Posterior cingulate gyrus (tissue), 11 donors: ENCODE measurements at places on chromosomes 1 and 21.

DNA sequence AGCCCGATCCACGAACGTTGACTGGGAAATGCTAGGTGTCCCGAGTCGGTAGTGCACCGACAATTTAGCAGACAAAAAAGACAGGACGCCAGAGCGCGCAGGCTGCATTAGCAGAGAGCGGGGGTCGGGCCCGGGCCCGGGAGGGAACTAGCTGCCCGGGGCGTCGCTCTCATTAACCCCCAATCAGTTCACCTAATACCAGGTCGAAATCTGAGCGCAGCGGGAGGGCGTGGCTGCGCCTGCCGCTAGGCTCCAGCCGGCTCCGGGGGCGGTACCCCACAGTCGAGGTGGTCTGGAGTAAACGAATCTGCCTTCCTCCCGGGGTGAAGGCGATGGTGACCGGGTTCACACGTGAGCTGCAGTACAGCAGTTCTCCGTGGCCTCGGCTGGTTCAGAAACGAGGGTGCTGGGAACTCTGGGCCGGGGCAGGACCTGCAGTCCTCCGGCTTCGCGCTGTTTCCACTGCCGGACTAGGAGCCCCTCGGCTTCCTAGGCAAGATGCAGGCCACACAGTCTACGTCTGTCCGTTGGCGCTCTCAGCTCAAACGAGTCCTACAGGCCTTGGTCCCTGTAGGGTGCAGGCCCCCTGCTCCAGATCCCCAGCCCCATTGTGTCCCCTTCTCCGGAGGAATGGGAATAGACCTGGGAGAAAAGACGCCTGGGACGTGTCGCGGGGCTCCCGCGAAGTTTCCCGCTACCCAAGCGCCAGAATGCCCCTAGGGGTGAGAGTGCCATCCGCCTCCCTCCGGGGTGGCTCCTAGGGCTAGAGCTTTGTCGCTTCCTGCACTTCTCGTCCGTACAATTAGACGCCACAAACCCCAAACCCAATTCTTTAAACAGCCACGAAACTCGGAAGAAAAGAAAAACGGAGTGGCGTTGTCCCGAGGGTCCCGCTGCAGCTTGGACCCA, 2.0 kb downstream of the GFI1 start:
- no peak for DNase-seq

- peak; percentile 47 for DNase-seq
Observed at GRCh38 chr1:3586986-3587759, 24.1 kb downstream of the MEGF6 start.

GRCh38 chr1:94727846-94728715, 92.1 kb upstream of the SLC44A3 start:
- no peak for DNase-seq

GRCh38 chr21:17270229-17270628, 242.6 kb upstream of the CXADR start:
- DNase-seq = peak; percentile 68

GRCh38 chr1:45846931-45847330, 43.5 kb downstream of the MAST2 start:
- no peak for DNase-seq

GRCh38 chr21:25862596-25862995, 127.8 kb downstream of the GABPA start:
- no peak for DNase-seq

- DNase-seq = no peak
Observed at GRCh38 chr1:27872802-27873551, 633 bp downstream of the THEMIS2 start.

- DNase-seq = no peak
Observed at GRCh38 chr1:11198851-11199594, 9.9 kb downstream of the ANGPTL7 start.

- DNase-seq = no peak
Observed at GRCh38 chr1:202274611-202275010, 67.1 kb downstream of the UBE2T start.

GRCh38 chr1:111507411-111508201, 4.2 kb upstream of the ADORA3 start:
- no peak for DNase-seq

DNA sequence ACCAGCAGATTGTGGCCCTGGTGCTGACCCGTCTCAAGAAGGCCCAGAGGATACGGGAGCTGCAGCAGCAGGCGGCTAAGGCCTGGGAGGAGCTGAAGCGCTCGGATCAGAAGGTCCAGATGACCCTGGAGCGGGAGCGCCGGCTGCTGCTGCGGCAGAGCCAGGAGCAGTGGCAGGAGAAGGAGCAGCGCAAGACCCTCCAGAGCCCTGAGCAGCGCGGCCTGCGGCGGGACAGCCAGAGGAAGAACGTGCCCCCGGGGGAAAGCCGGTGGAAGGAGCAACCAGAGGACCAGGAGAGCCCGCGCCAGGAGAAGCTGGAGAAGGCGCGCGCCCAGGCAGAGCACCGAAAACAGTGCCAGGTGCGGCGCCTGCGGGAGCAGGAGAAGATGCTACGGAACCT, 1.0 kb downstream of the CCDC185 start:
- no peak for DNase-seq

DNA sequence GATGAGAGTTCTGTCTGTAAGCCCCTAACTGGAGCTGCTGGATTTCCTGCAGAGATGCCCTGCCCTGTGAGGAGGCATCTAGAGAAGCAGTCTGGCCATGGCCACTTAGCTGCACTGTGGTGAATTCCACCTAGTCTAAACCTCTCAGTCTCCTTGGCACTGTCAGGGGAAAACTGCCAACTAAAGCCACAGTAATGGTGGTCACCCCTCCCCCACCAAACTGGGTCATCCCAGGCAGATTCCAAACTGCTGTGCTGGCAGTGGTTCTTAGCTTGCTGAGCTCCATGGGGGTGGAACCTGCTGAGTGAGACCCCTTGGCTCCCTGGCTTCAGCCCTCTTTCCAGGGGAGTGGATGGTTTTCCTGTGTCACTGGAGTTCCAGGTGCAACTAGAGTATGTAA, 740.6 kb downstream of the RWDD3 start:
- DNase-seq = no peak

DNA sequence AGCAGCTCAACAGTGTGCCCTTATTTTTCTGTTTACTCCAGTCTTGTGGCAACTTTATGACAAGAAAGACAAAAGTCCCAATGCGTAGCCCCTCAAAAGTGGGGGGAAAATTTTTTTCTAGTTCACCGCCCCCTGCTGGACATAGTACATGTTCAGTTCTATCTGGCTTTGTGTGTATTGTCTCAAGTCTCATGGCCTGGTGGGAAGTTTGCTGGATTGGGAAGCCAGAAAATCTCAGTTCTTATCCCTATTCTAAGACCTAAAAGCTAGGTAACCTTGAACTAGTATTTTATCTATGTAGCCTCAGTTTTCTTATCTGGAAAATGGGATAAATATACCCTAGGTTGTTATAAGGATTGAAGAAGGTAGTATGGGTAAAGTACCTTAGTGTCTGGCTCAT, 55.8 kb upstream of the LDLRAP1 start:
- no peak for DNase-seq

DNA sequence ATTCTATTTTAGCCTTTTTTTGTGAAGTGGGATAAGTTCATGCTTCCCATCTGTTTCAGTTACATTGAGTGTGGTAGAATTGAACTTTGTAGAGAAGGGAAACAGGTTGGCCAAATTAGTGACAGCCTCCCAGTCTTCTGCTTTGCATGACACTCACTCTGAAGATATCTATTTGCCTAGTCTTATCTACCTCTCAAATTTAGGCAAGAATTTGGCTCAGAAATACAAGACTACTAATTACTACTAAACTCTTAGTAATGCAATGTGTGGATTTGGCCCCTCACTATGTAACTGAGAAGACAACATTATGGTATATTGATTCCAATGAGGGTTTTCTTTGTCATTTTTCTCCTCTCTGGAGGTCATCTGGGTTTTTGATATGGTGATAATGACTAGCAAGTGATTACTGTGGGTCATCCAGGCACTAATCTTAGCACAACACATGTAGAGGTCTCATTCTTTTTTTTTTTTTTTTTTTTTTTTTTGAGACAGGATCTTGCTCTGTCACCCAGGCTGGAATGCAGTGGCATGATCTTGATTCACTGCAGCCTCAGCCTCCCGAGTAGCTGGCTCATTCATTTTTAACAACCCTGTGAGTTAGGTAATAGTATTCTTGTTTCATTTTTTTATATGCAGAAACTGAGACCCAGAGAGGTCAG, 6.3 kb downstream of the FAM20B start:
- no peak for DNase-seq

DNA sequence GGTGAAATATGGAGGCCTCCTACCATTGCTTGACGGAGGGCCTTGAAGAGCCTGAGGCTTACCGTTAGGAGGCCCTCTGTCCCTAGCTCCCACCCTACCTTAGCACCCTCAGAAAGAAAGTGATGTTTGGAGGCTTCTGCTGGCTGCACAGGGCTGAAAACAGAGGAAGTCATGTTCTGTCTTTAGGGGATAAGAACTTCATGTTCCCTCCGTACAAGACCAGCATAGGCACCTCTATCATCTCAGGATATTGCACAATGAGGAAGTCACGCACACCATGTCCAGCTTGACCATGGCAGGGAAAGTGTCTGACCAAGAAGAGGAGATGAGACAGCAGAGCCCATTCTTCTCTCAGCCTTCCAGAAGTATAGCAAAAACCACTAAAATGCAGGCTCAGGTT, 13.8 kb downstream of the ADORA3 start:
- no peak for DNase-seq

GRCh38 chr1:30823969-30824735, 66.6 kb upstream of the LAPTM5 start:
- peak; percentile 96 for DNase-seq

- DNase-seq = no peak
Observed at GRCh38 chr1:2412773-2413494, 570 bp upstream of the PEX10 start.

DNA sequence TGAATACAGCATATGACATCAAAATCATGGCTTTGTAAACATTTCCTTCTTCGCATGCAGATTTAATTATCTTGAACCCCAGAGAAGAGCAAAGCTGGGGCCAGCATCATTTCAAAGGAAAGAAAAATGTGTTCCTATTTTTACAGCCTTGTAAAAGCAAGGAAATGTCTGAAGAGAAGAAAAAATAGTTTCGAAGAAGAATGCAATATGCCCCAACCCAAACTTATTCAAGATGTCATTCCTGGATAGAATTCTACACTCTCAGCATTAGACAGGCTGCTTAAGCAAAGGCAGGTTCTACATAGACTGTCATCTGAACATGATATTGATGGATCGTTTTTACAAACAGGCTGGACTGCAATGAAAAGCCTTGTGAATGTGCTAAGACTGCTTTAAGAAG, 900.8 kb downstream of the TTLL7 start:
- DNase-seq = no peak

GRCh38 chr21:25350056-25350455, 257.2 kb downstream of the MRPL39 start:
- no peak for DNase-seq

- no peak for DNase-seq
Observed at GRCh38 chr1:47664356-47664755, 226.5 kb downstream of the FOXD2 start.

GRCh38 chr1:234400773-234401172, 27.5 kb downstream of the COA6 start:
- DNase-seq = no peak

DNA sequence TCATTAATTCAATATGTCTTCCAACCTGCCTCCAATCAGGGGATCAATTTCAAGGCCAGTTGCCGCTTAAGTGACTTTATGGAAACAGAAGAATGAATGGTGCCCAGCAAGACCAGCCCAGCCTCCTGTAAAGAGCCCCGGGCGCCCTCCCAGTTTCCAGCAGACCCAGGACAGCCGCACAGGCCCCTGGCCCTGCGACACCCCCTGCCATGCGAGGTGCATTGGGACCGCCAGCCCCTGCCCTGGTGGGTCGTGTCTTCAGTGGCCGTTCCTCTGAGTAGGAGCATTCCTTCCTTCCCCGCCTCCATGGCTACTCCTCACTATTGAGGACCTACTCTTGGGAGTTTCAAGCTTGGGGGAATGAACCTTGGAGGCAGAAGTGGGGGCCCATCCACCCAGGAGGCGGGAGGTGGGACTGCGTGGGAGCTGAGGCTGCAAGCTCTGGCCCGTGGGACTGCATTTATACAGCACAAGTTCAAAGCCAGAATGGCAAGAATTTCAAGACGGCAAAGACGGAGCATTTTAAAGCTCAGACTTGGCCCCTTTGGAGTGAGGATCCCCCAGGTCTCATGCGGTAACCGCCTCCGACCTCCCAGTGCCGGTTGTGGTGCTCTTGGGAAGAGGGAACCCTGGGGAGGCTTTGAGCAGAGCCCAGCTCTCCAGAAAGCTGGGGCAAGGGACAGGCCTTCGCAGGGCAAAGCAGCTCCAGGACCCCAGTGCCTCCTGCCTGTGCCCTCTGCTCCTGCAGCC, 73.1 kb upstream of the ACTRT2 start:
- DNase-seq = no peak

DNA sequence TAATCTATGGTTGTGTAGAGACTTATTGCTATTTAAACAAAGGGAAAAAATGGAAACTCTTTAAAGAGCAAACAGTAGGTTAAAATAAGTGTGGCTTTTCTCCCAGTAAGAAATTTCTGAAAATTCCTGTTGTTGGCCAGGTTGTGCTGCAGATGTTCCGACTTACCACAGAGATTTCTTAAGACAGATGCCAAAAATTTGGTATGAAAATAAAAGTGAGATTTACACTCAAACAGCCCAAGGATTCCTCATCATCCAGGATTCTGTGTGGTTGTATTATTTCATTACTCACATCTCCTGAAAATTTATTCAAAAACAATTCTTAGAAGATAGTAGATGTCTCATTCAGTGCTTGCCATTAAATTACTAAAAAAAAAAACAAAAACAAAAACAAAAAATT, 296.7 kb upstream of the PTBP2 start:
- DNase-seq = no peak

DNA sequence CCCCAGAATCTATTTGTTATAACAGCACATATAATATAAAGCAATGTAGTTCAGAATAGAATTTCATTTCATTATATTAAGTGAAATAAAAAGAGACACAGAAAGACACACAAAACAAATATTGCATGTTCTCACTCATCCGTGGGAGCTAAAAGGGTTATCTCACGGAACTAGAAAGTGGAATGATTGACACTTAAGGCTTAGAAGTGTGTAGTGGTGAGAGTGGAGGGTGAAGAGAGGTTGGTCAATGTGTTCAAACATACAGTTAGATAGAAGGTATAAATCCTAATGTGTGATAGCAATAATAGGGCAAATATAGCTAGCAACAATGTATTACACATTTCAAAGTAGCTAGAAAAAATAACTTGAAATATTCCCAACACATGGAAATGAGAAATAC, 1001.7 kb upstream of the TMPRSS15 start:
- DNase-seq = no peak

DNA sequence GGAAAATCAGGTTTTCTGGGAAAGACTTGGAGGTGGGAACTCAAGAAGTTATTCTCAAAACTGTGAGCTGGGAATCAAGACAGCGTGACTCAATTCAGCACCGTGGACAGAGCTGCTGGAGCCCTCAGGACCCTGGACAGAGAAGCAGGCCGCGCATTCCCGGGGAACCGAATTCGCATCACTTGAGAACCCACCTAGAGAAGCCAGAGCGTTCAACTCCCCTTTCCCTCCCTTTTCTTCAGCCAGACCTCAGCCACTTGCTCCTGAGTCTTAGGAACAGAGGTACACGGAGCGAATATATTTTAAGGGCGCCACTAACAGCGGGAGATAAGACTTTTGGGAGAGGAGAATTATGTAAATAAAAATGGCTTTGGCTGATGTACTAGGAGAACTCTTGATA, 2.0 kb upstream of the LIN28A start:
- peak; percentile 37 for DNase-seq
